Thyroid gland (tissue), 4 donors: ENCODE measurements at places on chromosomes 13 and 19. TPM values are rescaled to one million over a fixed set of nuclear protein-coding genes. Genes with fewer than 3 reads are reported as not detected.

The BRME1 gene
- total RNA-seq = 0.34 TPM

The LRRC4B gene
- total RNA-seq = 0.59 TPM

- no peak for DNase-seq
- H3K27me3 ChIP-seq = no peaks in the 10 kb centered on the region
- no peaks in the 10 kb centered on the region for H3K36me3 ChIP-seq
- no peak overlapping the region for H3K4me3 ChIP-seq
- no peak overlapping the region for H3K27ac ChIP-seq
Observed at GRCh38 chr13:24357756-24358155, 48.4 kb downstream of the C1QTNF9 start.

DNA sequence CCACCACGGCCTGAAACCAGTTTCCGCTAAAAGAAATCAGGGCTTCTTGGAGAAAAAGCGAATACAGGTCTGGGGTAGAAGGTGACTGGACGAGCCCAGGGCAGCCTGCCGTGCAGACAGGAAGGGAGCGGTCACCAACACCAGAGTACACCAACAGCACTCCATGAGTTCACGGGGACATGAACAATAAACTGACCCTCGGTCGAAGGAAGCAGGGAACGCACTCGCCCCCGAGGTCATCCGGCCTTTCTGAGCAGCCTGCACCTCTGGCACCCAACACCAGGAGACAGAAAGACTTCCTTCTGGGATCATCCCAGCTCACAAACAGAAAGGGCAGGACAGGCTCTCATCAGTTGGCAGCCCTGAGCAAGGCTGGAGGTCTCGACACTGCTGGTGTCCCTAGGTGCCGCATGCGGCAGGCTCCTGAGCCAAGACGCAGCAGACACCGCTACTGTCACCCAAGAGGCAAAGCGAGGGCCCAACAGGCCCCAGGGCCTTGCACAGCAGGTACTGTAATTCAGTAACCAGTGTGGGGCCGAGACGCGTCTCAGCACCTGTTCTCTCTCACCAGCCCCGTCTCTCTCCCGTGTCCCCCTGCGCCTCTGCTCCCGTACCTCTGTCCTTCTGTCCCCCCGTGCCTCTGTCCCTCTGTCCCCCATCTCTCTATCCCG lies 18.0 kb downstream of the DCUN1D2 start:
- H3K4me1 ChIP-seq = no peaks in the 10 kb centered on the region
- no peak for DNase-seq

The IL17D gene
- total RNA-seq = 3.2 TPM

DNA sequence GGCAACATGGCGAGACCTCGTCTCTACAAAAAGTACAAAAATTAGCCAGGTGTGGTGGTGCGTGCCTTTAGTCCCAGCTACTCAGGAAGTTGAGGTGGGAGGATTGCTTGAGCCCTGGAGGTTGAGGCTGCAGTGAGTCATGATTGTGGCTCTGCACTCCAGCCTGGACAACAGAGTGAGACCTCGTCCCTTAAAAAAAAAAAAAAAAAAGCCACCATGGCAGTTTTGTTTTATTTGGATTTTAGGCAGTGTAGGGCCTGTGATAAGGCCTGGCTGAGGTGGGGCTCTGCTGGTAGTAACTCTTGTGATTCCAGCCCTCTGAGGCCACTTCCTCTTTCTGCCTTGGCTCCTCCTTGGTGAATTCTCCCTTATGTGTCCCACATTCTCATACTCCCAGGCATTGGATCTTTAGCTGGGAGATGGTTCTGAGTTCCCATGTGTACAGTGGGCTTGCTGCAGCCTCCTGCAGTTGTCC lies 39.2 kb downstream of the GATAD2A start:
- H3K36me3 ChIP-seq = no peaks in the 10 kb centered on the region
- no peaks in the 10 kb centered on the region for H3K27me3 ChIP-seq
- no peak overlapping the region for H3K27ac ChIP-seq
- H3K4me1 ChIP-seq = peaks cover 18% of the 10 kb centered on the region

DNA sequence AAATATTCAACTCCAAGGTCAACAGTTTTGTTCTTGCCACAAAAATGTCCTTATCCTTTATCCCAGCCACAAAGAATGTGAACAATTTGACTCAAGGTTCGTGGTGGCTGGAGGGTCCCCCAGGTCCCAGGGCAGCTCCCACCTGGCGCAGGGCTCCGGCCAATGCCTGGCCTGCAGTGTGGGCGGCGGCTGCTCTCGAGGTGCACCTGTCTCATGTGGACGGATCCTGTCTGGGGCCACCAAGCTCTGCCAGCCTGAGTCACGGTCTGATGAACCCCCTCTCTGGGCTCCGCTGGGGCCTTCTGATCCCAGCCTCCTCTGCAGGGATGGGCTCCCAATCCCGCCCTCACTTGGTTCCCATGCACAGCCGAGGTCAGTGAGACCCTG lies 49.4 kb downstream of the GAS6 start:
- peaks cover 44% of the 10 kb centered on the region for H3K4me1 ChIP-seq
- H3K4me3 ChIP-seq = no peak overlapping the region
- H3K36me3 ChIP-seq = no peaks in the 10 kb centered on the region
- no peaks in the 10 kb centered on the region for H3K27me3 ChIP-seq
- H3K27ac ChIP-seq = peak overlapping the region; percentile 28

DNA sequence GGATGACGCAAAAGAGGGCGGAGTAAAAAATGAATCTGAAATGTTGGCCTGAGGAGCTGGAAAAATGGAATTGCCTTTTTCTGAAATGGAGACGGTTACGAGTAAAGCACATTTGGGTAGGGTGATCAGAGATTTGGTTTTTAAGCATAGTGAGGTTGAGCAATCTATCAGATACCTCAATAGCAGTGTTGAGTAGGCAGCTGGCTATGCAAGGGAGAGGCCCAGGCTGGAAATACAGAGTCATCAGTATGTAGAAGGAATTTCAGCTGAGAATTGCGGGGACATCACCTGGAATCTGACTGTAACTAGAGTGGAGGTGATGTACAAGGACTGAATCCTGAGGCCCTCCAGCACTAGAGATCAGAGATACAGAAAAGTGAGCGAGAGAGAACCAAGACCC lies 224.8 kb downstream of the LMO7 start:
- no peaks in the 10 kb centered on the region for H3K4me1 ChIP-seq
- no peak overlapping the region for H3K4me3 ChIP-seq
- H3K36me3 ChIP-seq = no peaks in the 10 kb centered on the region
- no peak for DNase-seq
- no peaks in the 10 kb centered on the region for H3K27me3 ChIP-seq
- H3K27ac ChIP-seq = no peak overlapping the region

The CEACAM4 gene
- total RNA-seq = not detected

- peak overlapping the region; percentile 97 for H3K27ac ChIP-seq
- peak; percentile 94 for DNase-seq
- peak overlapping the region; percentile 92 for H3K4me3 ChIP-seq
Observed at GRCh38 chr19:58154287-58154678, 3.7 kb upstream of the ZNF329 start.

- H3K27me3 ChIP-seq = no peaks in the 10 kb centered on the region
- H3K27ac ChIP-seq = no peak overlapping the region
- no peaks in the 10 kb centered on the region for H3K36me3 ChIP-seq
- no peak for DNase-seq
Observed at GRCh38 chr19:5321851-5322681, 18.5 kb downstream of the PTPRS start.

- H3K4me3 ChIP-seq = no peak within 1 kb of the TSS
- H3K4me1 ChIP-seq = no peaks in the 10 kb centered on the region
- DNase-seq = no peak
Observed at GRCh38 chr19:14582894-14583340, at the start of gene CLEC17A. TSS of gene CLEC17A (plus strand) at chr19:14583084. CDS start at chr19:14583161, 77 bp downstream.

The ITGBL1 gene
- 4.6 TPM for total RNA-seq
